Epithelial cell of alveolus of lung (primary cell): ENCODE measurements at places on chromosomes 3 and 15. TPM values are rescaled to one million over a fixed set of nuclear protein-coding genes. Genes with fewer than 3 reads are reported as not detected.

Gene ZNF774
- 0.16 and 0.91 TPM in 2 replicates for total RNA-seq

Gene SPTSSB
- total RNA-seq = not detected in 2 replicates

Gene UROC1
- not detected in 2 replicates for total RNA-seq

Gene XRN1
- total RNA-seq = 13.4 and 20.6 TPM in 2 replicates

Gene ZNF660
- total RNA-seq = 1.2 and 3.8 TPM in 2 replicates

Gene MUC4
- 0.39 TPM in 1 of 2 replicates, not detected in the other for total RNA-seq

Gene CFAP100
- total RNA-seq = not detected in 2 replicates

Gene ALDH1L1
- not detected in 2 replicates for total RNA-seq

Gene KIF23
- total RNA-seq = 12.9 and 29.2 TPM in 2 replicates

Gene SH2D7
- total RNA-seq = not detected in 2 replicates

Gene CTDSPL
- 23.5 and 26.0 TPM in 2 replicates for total RNA-seq

Gene RARB
- 20.8 and 30.8 TPM in 2 replicates for total RNA-seq

Gene RAB43
- total RNA-seq = 17.6 and 24.9 TPM in 2 replicates

Gene CPA3
- total RNA-seq = not detected in 2 replicates

Gene SOX2
- under 0.01 TPM in 1 of 2 replicates, not detected in the other for total RNA-seq

Gene ASB14
- total RNA-seq = not detected in 2 replicates

Gene DNAH12
- total RNA-seq = under 0.01 TPM in 1 of 2 replicates, not detected in the other

Gene MME
- total RNA-seq = 96.5 and 111 TPM in 2 replicates

Gene LYSMD4
- 3.6 and 4.0 TPM in 2 replicates for total RNA-seq

Gene TEX264
- total RNA-seq = 54.4 and 85.0 TPM in 2 replicates

Gene CRTAP
- total RNA-seq = 208 and 532 TPM in 2 replicates

Gene LARP6
- total RNA-seq = 40.0 and 69.3 TPM in 2 replicates

Gene IQCF2
- not detected in 2 replicates for total RNA-seq

Gene NBEAL2
- 5.1 and 7.1 TPM in 2 replicates for total RNA-seq

Gene TTLL13
- 0.08 TPM in 1 of 2 replicates, not detected in the other for total RNA-seq

Gene ATP2C1
- total RNA-seq = 45.0 and 56.4 TPM in 2 replicates

Gene ELL3
- 3.2 and 3.7 TPM in 2 replicates for total RNA-seq

Gene FBXO22
- total RNA-seq = 27.8 and 41.2 TPM in 2 replicates
